ENCODE measurements at places on chromosomes 11 and 22.
A peak's percentile ranks its signal among the peaks of the same experiment; 100 is the strongest.

GRCh38 chr11:76240161-76240540 lies 33.8 kb upstream of the WNT11 start:
- no peak for DNase-seq

DNA sequence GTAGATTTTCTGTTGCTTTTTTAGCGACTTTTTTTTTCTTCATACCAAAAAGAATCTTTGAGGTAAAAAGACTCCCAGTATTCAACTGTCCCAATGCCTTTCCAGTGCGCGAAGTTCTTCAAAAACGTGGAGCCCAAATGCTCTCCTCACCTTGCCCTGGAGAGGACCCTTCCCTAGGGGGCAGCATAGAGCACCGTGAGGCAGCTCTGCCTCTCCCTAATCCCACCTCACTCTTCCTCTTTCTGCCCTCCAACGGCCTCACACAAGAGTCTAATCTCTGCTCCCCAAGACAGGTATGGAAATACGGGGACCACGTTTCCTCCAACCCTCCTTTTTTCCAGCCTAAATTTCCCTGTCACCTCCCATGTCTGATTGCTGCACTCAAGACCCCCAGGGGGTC lies 117.5 kb upstream of the ALX4 start:
- DNase-seq, result no peak

DNA sequence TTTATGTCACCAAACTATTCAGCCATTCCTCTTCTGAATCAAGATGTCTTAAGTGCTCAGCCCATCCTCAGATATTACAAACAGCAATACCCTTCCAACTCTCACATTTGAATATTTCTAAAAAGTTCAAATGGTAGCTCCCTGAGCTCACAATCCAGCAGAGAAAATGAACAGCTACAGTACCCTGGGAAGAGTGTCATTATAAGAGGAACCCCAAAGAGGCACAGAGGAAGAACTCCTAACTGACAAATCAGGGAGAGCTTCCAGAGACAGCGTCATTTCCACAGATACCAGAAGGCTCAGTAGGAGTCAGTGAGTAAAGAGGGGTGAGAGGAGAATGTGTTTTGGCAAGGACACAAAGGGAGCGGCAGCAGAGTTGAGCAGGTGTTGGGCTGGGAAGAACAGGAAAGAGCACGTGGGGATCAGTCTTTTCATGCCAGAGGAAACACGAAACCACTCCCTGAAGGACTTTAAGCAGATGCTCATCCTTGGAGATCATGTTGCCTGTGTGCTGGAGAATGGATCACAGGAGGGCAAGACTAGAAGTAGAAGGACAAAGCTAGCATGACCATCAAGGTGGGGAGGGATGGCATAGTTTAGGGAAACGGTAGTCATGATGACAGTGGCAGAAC lies 4.3 kb downstream of the CLTCL1 start:
- DNase-seq, result peak; percentile 30

DNA sequence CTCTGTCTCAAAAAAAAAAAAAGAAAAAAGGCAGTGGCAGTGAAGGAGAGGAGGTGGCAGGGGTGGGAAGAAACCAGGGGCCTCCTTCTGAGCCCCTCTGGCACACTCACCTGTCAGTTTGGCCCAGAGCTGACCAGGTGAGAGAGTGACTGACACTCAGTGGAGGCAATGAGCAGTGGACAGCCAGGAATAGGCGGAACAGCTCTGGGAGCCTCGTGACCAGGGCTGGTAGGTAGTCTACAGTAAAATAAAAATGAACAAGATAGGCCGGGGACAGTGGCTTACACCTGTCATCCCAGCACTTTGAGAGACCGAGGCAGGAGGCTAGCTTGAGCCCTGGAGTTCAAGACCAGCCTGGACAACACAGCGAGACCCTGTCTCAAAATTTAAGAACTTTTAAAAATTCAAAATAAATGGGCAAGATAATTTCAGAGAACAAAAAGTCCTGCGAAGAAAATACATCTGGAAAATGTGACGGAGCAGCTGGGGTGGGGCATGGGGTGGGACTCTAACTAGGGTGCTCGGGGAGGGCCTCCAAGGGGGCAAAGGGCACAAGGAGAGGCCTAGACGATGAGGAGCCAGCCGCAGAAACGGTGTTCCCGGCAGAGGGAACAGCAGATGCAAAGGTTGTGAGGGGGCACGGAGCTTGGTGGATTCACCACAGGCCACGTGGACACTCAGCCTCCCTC lies 3.8 kb upstream of the PDXP start:
- DNase-seq, result peak; percentile 36

GRCh38 chr22:47808236-47808635 lies 1045.8 kb downstream of the TBC1D22A start:
- DNase-seq, result no peak

DNA sequence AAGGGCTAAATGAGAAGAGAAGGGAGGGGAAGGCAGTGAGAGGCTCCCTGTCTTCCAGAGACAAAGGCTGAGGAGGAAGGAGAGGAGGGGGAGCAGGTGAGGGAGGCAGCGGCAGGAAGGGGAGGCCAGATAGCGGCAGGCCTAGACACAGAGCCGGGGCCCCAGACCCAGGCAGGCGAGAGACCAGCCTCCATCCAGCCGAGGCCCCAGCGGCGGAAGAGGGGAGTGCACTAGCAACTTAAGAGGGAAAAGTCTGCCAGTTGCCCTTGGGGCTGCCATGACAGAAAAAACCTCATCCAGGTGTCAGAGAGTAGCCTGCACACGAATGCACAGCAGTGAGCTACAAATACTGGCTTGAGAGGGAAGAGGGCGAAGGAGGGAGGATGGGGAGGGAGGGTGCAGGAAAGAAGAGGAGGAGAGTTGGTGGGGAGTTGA lies 46.7 kb downstream of the IGLL1 start:
- peak; percentile 79 for DNase-seq

DNA sequence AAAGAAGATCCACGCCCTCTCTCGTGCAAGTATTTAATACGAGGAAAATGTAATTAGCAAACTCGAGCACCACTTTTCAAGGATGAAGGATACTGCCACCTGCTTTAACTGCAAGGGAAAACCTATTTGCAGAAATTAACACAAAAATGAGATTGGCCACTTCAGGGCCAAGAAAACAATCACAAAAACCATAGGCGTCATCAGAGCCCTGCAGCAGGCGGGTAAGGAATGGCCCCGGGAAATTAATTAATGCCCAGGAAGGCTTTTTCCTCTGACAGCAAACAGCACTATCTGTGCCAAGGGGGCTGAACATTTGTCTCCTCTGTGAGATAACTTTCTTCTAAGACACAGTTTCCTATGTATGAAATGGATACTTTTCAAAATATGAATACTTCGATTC lies 255.7 kb downstream of the CTTN start:
- no peak for DNase-seq

- no peak for DNase-seq
Measured at GRCh38 chr11:36118084-36118483, 171.1 kb downstream of the COMMD9 start.
